ENCODE measurements at places on chromosomes 7 and 10.

- no peak for DNase-seq
Measured at GRCh38 chr7:72435925-72436480, 23.9 kb upstream of the CALN1 start.

DNA sequence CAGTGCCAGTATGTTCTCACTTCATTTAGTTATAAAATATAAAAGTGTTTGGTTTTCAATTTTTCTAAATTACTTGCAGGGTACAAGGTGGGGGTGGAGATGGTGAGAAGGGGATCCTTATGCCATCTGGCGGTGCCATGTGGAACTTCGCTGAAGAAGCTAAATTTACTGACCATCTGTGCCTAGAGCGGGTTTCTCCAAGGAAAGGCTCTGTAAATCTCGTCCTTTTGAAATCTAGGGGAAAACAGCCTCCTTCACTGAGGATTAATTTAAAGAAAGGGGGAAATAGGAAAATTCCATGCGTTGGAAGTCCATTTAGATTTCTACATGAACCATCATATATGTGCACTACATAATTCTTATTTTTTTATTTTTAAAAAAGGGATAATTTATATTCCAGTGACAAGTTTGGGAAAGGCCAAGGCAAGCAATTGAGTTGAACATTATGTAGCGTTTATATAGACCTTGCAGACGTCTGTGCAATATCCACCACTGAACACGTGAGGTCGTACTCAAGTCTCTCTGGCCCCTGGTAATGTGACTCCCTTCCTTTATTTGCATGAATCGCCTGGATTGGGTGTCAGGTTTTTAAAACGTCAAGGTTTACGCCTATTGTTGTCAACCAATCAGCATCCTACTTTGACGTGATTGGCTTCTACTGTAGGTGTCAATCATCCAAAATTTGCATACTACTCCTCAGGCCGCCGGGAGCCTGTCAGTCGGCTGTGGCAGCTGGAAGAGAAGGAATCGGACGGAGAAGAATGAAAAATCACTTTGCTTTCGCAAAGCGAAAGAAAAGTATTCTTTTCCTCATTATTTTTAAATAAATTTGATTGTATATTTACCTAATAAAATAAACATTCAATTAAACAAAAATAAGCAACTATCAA, 297.1 kb upstream of the NFE2L3 start:
- peak; percentile 99 for DNase-seq

DNA sequence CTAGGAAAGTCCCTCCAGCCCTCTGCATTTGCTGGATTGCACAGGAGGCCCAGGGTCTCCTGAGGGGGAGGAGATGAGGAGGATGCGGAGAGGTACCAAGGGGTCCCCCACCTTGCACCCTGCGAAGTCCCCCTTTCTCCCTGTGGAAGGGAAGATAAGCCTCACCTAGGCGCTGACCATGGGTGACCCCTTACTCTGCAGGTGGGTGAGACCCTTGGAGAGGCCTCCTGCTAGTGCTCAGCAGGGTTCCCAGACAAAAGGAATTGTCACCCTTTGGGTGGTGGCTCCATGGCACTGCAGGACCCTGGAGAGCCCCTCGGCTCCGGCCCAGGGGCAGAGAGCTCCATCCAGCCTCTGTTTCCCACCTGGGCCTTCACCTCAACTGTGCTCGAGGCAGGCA, 107.0 kb upstream of the RET start:
- no peak for DNase-seq

GRCh38 chr7:148962823-148963582, 65.3 kb downstream of the PDIA4 start:
- peak; percentile 96 for DNase-seq

DNA sequence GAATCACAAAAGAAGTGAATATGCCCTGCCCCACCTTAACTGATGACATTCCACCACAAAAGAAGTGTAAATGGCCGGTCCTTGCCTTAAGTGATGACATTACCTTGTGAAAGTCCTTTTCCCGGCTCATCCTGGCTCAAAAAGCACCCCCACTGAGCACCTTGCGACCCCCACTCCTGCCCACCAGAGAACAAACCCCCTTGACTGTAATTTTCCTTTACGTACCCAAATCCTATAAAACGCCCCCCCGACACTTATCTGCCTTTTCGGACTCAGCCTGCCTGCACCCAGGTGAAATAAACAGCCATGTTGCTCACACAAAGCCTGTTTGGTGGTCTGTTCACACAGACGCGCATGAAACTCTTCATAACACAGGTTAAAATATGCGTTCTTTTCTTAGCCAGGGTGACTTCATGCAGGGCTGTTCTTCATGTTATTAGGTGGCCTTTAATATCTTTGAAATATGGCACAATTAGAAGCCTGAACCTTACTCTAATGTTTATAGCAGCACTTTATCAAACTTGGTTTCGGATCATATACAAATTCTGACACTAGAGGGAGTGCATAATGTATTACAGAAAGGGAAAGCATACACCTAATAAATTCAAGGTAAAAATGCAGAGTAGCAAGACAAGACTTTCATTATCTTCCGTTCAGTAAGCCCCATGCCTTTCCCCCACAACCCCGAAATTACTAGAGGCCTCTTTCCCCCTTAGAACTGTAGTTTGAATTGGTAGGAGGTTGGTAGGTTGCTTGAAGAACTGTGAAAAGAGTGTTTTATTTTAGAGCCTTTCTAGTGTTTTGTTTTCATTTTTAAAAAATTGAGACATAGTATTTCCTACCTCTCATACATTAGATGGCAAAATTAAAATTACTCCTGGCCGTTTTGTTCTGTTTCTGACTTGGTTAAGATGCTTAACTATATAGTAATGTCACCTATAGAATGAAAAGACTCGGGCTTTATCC, 117.9 kb downstream of the NPY start:
- DNase-seq, result peak; percentile 17

- no peak for DNase-seq
Measured at GRCh38 chr10:8056871-8057331, 2.4 kb downstream of the GATA3 start.

- DNase-seq, result no peak
Measured at GRCh38 chr10:128908099-128908498, 558.9 kb upstream of the MGMT start.

- DNase-seq, result peak; percentile 39
Measured at GRCh38 chr7:23570592-23571200, 26.5 kb upstream of the CCDC126 start.

- DNase-seq, result no peak
Measured at GRCh38 chr10:99869581-99870122, 87.2 kb downstream of the ABCC2 start.

- no peak for DNase-seq
Measured at GRCh38 chr10:22690158-22690557, 24.2 kb downstream of the PIP4K2A start.

DNA sequence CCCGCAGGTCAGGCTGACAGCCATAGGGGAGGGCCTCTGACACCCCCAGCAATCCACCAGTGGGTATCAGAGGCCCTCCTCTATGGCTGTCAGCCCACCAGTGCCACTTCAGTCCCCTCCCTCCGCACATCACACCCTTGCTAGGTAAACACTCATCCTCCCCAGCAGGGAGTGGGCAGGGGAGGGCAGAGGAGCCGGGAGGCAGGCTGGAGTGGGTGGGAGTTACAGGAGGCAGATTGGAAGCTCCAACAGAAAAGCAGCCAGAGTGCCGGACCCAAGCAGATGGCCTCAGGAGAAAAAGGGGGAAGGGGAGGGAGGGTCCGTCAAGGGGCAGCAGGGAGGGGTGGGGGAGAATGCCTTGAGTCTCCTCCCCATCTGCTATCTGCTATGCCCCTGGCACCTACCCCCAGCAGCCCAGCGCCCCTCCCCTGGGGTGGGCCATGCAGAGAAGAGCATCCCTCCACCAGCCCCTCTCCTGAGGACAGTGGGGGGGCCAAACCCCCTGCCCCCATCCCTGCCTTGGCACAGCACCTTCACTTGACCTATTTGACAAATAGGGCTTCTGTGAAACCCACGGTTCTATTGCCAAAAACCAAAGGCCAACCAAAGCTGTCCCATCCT, 2.4 kb downstream of the RASGEF1A start:
- DNase-seq, result no peak

- no peak for DNase-seq
Measured at GRCh38 chr10:74282848-74283210, 131.8 kb downstream of the ADK start.

- no peak for DNase-seq
Measured at GRCh38 chr7:25208525-25209221, 19.6 kb downstream of the NPVF start.

DNA sequence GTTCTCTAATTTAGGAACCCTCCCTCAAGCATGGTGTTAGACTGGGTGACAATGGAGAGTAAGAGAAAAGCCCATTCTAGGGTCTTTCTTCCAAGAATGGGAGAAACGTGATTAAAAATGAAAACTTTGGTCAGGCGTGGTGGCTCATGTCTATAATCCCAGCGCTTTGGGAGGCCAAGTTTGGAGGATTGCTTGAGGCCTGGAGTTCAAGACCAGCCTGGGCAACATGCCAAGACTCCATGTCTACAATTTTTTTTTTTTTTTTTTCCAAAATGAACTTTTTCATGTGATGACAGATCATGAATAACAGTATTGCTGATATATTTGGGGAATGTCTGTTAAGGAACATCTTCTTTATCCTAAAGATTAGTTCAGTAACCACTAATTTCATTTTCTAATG, 194.6 kb downstream of the MLLT10 start:
- no peak for DNase-seq

GRCh38 chr10:8331896-8332729, 277.6 kb downstream of the GATA3 start:
- no peak for DNase-seq

- DNase-seq, result no peak
Measured at GRCh38 chr7:41027428-41028115, 675.3 kb downstream of the INHBA start.

- DNase-seq, result no peak
Measured at GRCh38 chr7:109498131-109498530, 928.5 kb downstream of the DNAJB9 start.

- DNase-seq, result no peak
Measured at GRCh38 chr7:10577866-10578374, 395.8 kb upstream of the PHF14 start.

DNA sequence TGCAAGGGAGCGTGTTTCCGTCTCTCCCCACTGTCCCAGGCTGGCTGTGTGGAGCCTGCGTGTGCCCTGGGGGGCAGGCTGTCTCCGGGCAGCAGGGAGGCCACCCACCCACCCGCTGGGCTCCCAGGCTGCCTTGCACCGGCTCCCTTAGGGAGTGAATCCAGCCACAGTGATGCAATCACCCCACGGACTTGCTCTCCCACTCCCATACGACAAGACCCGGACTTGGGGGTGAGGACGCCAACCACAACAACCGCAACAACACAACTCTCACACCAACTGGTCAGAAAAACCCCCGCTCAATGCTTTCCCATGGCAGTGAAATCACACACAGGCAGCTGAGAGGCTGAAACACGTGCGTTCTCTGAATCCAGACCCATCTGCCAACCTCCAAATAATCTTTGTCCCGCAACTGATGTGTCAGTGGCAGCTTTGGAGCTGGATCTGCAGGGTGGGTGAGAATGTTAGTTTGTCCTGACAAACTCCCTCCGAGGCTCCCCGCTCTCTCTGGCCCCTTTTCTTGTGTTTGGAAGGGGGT, 62.7 kb upstream of the DDC start:
- no peak for DNase-seq

DNA sequence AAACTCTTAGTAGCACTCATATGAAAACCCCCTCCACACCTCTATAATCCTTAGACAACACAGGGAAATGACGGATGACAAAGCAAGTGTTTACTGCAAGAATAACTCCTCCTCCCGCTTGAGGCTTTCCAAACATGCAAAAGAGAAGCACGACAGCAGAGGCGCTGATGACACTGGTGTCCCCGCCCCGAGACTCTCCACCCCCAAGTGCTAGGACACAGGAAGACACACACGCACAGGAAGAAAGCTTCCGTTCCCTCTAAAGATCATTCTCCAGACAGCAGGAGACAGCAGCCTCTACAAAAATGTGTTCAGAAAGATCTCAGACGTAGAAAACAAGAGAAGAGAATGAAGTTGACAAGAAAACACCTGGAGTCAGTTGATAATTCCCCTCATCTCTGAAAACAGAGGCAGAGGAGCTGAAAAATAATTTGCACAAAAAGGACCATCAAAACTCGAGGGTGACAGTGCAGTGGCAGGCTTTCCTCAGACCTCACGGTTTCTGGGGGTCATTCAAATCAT, 90.2 kb downstream of the DLG5 start:
- DNase-seq, result no peak

DNA sequence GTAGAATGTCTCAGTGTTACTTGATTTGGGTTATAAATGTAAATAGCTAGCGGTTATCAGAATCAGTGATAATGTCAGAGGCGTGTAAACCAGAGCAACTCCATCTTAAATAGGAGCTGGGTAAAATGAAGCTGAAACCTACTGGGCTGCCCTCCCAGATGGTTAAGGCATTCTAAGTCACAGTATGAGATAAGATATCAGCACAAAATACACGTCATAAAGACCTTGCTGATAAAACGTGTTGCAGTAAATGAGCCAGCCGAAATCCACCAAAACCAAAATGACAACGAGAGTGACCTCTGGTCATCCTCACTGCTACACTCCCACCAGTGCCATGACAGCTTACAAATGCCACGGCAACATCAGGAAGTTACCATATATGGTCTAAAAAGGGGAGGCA, 172.3 kb downstream of the CHRM2 start:
- DNase-seq, result no peak

GRCh38 chr10:101094121-101094879, 32.5 kb downstream of the KAZALD1 start:
- no peak for DNase-seq

DNA sequence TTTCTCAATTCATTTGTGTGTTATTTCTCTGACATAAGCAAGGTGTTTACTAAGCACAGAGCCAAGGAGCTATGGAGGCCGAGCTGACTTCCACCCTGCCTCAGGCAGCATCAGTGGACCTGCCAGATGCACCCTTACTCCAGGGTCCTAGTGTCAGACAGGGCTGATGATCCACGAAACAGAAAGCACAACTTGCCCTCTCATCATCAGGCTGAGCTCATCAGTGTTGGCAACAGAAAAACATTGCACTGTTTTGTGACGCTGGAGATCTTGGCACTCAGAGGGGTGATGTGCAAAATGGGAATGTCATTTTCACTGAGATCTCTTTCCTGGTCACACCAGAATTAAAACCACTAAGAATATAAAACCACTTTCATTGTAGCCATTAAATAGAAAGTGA, 201.8 kb downstream of the GLI3 start:
- no peak for DNase-seq

DNA sequence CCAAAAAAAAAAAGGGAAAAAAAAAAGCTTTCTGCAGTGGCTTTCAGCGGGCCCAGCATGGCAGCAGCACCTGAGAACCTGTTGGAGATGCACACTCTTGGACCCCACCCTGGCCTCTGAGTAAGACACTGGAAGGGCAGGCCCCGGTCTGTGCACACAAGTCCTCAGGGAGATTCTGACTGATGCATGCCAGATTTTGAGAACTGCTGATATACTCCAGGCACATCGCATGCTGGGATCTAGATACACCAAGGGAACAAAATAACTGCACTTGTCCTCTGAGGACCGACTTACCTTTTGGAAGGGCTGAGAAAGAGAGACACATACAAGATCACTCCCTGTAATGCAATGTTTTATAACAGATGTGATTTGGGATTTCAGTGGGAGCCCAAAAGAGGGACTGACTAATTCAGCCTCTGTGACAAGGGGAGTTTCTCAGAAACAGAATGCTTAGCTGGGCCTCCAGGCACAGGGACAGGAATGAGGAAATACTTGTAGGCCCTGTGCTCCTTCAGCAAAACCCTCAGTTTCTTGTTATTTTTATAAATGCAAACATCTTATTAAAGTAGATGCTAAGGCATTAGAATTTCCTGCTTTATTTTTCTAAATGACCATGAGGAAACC, 8.2 kb downstream of the EGFR start:
- no peak for DNase-seq

Measured in NCI-H1417 treated with DMSO at 0.1 percent for 48 hours (cell line).